ENCODE measurements at places on chromosomes 13 and 19. TPM values are rescaled to one million over a fixed set of nuclear protein-coding genes. Genes with fewer than 3 reads are reported as not detected.

ZNF66 gene
- total RNA-seq = not detected

DIRAS1 gene
- 33.7 TPM for total RNA-seq

HIF3A gene
- 0.98 TPM for total RNA-seq

PRR19 gene
- 0.93 TPM for total RNA-seq

CELF5 gene
- 2.5 TPM for total RNA-seq

C19orf33 gene
- total RNA-seq = 135 TPM

SHD gene
- 2.0 TPM for total RNA-seq

ZNF763 gene
- total RNA-seq = not detected

AMER2 gene
- not detected for total RNA-seq

RASA3 gene
- total RNA-seq = 18.6 TPM

TBXA2R gene
- 2.3 TPM for total RNA-seq
